ENCODE measurements at places on chromosomes 7 and 10.

- no peak for DNase-seq
Measured at GRCh38 chr7:41599760-41600159, 103.1 kb downstream of the INHBA start.

- no peak for DNase-seq
Measured at GRCh38 chr10:61463035-61463909, 10.1 kb upstream of the TMEM26 start.

- no peak for DNase-seq
Measured at GRCh38 chr7:7237201-7237977, 55.0 kb downstream of the C1GALT1 start.

- no peak for DNase-seq
Measured at GRCh38 chr10:36669615-36670352, 455.6 kb upstream of the ANKRD30A start.

DNA sequence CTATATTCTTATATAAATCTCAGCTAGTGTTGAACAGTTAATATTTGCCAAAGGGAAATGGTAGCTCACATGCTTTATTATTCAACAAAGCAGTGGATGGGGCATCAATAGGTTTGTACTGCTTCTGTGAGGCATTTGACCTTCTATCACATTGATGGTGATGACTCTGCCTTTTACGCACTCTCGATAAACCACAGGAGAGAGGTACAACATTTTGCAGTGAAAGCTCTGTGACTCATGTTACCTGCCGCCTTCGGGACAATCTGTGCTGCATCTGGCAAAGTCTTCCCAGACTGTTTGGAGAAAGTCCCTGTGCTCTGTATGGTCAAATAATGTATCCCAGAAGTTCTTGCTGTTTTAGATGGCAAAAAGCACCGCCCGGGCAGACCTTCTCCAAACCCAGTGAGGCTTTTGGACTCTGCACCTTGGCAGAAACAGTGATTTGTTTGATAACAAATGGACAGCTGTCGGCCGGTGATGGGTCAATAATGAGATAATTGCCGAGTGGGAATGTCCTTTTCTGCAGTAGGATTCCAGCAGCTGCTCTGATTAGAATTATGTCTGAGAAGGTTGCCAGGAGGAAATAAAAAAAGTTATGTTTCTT lies 61.0 kb downstream of the PLPP4 start:
- no peak for DNase-seq

DNA sequence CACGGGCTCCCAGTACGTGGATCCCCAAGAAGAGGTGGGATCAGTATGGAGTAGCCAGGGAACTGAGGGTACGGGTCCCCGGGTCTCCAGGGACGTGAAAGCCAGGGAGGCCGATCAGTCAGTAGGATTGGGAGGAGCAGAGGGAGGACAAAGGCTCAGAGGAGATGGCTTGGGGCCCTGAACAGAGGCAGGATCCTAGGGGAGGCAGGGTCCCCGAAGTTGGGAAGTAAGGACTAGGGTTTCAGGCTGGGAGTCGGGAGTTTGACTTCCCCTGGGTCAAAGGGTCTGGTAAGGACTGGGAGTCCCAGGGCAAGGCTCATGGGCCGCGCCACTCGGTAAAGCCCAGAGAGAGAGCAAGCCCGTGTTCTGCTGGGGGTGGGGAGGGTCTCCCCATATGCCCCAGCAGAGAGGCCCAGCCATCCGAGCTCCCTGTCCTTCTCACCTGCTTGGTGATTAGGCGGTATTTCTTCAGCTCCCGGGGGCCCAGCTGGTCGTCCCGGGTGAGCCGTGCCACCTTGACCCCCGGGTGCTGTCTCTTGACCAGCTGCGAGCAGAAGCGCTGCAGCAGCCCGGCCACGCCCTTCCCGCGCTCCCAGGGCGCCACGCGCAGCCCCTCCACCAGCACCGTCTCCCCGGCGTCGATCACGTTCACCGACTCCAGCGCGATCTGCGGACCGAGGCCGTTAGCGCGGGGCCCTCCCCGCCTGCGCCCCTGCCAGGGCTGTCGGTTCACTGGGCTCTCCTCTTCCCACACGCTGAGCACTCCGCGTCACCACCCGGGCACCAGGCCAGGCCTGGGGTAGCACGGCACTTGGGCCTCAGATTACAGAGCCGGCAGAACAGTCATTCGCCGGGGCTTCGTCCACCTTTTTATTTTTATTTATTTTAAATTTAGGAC lies 7.0 kb downstream of the NAT16 start:
- no peak for DNase-seq

DNA sequence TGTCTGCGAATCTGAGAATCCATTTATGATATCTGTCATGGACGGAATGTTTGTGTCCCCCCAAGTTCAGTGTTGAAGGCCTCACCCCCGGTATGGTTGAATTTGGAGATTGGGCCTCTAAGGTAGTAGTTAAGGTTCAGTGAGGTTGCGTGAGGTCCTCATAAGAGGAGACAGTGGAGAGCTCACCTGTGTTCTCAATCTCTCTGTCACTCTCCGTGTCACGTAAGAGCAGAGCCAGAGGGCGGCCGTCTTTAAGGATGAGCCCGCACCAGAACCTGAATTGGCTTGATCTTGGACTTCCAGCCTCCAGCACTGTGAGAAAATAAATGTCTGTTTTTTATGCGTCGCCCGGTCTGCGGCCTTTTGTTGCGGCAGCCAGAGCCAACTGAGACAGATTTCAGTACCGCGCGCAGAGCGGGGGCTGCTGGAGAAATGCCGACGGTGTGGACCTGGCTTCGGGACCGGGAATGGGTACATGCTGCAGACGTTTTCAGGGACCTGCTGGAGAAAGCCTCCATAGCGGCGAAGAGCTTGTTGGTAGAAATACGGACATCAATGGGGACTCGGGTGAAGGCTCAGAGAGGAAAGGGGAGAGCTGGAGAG lies 40.2 kb downstream of the WDR37 start:
- DNase-seq, result no peak

DNA sequence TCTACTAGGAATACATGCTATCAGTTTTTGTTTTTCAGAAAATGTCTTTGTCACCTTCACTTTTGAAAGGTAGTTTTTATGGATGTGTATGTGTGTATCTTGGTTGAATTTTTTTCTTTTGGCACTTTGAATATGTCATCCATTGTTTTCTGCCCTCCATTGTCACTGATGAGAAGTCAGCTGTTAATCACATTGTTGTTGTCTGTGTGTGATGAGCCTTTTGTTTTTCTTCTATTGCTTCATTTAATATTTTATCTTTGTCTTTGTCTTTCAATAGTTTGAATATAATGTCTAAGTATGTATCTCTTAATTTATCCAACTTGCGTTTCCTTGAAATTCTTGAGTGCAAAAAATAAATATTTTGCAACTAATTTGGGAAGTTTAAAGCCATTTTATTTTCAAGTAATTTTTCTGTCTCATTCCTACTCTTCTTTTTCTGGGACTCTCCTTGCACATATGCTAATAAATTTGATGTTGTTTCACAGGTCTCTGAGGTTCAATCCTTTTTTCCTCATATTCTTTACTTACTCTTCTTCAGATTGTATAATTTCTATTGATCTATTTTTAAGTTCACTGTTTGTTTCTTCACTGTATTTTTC lies 546.9 kb upstream of the GHITM start:
- DNase-seq, result no peak

DNA sequence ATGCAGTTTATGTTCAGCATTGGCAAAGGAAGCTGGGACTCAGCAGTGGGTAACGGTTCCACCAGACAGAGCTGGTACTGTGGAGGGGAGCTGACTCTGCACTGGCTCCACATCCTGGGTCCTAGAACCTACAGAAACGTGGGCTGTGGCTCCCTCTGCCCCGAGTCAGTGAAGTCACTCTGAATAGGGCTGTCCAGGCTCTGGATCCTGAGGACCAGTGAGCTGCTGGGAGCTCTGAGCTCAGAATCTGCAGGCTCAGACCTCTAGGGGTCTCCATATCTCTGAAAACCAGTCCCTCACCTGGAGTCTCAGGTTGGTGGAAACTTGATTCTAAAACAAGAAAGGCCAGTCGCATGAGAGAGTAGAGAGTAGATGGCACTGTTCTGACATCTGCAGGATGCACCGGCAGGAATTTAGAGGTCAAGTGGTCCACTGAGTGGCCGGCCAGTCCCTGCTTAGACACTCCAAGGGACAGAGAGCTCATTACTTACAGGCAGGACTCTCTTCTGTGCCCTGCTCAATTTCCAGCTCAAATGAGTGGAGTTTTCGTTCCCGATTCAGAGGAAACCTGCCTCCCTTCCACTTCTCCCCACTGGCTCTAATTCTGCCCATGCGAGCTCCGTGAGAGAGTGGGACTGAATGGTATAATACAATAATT lies 18.6 kb downstream of the NPFFR1 start:
- DNase-seq, result no peak

- no peak for DNase-seq
Measured at GRCh38 chr7:159036916-159037605, 107.6 kb downstream of the VIPR2 start.

DNA sequence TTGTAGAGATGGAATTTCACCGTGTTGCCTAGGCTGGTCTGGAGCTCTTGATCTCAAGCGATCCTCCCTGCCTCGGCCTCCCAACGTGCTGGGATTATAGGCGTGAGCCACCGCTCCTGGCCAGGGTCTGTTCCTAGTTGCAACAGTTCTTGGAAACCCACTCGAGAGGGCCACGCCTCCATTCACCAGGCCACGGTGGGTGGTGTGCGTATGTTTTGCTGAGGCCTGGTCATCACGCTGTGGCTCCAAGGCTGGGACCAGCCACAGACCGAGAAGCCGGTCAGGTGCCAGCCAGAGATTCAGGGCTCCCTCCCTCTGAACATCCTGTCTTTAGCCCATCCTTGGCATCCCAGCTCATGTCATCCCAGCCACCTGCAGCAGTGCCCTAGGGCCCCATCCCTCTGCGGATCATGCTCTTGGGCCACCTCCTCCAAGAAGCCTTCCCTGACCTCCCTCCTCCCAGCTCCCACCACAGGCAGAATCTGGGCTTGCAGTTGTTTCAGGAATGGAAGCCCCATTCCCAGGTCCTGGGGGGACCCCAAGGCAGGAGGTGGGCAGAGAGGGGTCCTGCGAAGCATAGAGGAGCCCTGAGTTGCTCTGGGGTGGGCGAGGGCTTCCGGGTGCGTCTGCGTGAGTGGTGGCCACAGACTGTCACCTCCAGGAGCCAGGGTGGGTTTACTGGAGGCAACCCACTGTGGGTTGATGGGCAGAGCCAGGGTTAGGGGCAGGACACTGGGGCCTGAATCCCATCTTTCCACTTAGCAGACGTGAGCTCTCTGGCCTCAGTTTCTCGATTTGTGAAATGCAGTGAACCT lies 5.2 kb downstream of the LAT2 start:
- DNase-seq, result no peak

GRCh38 chr10:93445097-93445960 lies 36.8 kb downstream of the MYOF start:
- DNase-seq, result peak; percentile 43

DNA sequence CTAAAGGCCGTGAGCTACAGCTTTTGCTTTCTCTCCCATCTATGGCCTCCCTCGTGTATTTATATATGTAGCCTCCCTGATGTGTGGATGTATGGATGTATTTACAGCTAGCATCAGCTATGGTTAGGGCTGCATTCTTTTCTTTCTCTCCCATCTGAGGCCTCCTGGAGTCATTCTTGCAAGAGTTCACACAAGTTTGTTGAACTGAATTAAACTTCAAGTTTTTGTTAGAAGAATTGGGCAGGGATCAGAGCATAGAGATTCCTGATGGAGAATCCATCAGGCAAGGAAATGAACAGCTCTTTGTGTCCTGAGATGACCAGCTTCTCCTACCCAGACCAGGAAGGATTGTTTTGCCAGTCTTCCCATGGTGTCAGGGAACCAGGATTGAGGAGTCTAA lies 60.3 kb downstream of the AHCYL2 start:
- DNase-seq, result no peak

DNA sequence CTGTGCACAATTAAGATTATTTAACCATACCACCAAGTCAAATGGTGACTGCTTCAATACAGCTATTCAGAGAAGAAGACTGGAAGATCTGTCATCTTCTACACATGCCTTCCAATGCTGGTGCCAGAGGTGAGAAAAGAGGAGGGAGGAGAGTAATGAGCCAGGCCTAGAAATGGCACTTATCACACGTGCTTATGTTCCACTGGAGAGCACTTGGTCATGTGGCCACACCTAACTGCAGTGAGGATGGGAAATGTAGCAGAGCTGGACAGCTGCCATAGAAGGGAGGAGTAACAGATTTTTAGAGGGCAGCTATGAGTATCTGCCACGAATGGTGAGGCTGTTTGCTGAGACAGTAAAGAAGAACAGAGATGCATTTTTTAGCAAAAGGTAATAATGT lies 77.1 kb downstream of the MPLKIP start:
- DNase-seq, result no peak

DNA sequence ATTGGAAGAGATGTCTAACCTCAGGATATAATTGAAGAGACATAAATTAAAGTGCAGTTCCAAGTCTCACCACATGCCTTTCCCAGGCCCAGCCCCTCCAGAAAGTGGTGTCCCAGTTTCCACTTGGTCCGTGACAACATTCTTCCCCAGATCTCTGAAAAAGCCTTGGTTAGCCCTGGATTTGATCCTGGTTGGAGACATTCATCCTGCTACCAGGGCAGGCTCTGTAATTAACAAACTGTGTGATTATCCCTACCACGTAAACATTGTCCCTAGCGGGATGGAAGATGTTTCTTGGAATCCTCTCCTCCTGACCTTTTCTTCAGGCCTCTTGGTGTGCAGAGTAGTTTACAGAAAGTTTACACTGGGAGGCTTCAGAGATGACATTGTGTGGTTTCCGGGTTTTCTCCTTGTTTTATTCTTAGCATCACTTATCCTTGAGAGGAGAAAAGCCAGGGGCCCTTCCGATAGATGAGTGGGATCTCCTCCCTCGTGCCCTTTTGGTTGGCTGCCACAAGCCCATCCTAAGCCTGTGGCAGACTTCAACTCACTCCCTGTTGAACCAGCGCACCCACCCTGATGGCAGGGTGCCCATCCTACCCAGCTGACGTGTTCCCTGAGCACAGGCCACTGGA lies 83.8 kb downstream of the COL13A1 start:
- DNase-seq, result no peak

GRCh38 chr7:2798669-2799068 lies 45.4 kb downstream of the GNA12 start:
- DNase-seq, result no peak

DNA sequence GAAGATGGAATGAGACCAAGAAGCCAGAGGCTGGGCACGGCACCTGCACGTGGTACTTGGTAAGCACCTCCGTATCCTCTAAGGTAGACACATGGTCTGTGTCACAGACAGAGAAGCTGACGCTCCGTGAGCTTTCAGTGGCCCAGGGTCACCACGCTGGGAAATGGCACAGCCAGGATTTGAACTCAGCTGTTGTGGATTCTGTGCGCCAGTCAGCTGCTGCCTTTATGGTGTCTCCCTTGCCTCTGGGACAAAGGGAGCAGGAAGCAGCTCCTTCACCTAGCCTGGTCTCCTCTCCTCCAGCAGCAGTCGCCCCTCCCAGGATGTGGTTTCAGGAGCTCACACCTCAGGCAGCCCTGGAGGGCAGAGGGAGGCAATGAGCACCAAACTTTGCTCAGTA lies 110.8 kb downstream of the ARHGAP22 start:
- DNase-seq, result no peak
